ENCODE measurements at places on chromosomes 11 and 22. TPM values are rescaled to one million over a fixed set of nuclear protein-coding genes. Genes with fewer than 3 reads are reported as not detected.

TRIM6 gene
- polyA plus RNA-seq = 0.26 TPM

CDHR5 gene
- not detected for polyA plus RNA-seq

OR10A2 gene
- polyA plus RNA-seq = not detected

CFAP300 gene
- polyA plus RNA-seq = 0.11 TPM

CYB5R3 gene
- polyA plus RNA-seq = 230 TPM
